ENCODE measurements at places on chromosomes 1 and 21. TPM values are rescaled to one million over a fixed set of nuclear protein-coding genes. Genes with fewer than 3 reads are reported as not detected.

The CFHR4 gene
- polyA plus RNA-seq, result not detected

The TCEA3 gene
- 430 TPM for polyA plus RNA-seq

The CFAP74 gene
- 0.19 TPM for polyA plus RNA-seq

The DMRTA2 gene
- polyA plus RNA-seq, result 0.32 TPM

The DNM3 gene
- polyA plus RNA-seq, result 1.9 TPM

The PIK3C2B gene
- 39.7 TPM for polyA plus RNA-seq

The EVA1B gene
- polyA plus RNA-seq, result 34.8 TPM

The CLCA4 gene
- polyA plus RNA-seq, result 0.18 TPM

The PPT1 gene
- polyA plus RNA-seq, result 38.2 TPM

The KIAA1614 gene
- 16.8 TPM for polyA plus RNA-seq

The OR2T2 gene
- polyA plus RNA-seq, result not detected

The TMEM125 gene
- not detected for polyA plus RNA-seq

The MRPL24 gene
- 64.6 TPM for polyA plus RNA-seq

Measured in hindlimb muscle (tissue), 1 donor.